ENCODE measurements at places on chromosomes 11 and 22.
A peak's percentile ranks its signal among the peaks of the same experiment; 100 is the strongest.

DNA sequence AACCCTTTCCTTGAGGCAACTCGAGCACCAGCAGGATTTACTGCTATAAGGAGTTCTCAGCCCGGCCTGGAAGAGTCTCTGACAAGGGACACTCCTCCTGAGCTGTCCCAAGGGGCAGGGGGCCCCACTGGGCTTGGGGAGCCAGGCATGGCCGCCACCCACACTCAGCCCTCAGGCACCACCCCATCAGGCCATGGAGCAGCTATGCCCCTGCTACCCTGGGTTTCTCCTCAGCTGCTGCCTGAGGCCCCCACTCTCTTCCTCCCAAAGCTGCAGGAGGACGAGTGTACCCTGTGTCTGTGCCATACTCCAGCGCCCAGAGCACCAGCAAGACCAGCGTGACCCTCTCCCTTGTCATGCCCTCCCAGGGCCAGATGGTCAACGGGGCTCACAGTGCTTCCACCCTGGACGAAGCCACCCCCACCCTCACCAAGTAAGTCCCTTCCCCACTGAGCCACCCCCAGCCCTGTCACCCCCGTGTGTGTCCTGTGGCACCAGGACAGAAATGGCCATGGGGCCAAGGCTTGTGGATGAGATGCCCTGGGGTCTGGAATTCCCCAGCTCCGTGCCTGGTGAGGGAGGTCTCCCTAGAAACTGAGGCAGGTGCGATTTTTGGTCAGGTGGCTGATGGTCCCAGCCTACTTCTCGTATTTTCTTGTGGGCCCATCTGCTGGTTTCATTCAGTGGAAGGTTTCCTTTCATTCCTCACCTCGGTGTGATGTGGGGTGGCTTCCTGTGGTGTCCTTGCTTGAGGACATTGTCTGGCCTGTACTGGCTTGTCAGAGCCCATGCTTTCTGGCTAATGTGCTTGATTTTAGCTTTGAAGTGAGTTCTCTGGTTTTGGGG, 28.4 kb downstream of the TAB1 start:
- DNase-seq, result no peak

- DNase-seq, result peak; percentile 70
Measured at GRCh38 chr11:790721-791564, 1.1 kb upstream of the CEND1 start.

DNA sequence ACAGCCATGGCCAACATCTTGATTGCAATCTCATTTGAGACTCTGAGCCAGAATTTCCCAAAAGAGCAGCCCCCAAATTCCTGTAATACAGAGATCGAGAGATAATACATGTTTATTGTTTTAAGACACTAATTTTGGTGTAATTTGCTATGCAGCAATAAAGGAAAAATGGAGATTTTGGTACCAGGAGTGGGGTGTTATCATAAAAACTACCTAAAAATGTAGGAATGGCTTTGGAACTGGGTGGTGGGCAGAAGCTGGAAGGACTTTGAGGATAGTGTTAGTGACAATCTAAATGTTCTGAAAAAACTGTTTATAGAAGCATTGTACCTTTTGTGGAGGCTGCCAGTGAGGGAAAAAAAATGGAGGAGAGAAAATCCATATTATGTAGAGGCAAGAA, 32.4 kb downstream of the C11orf96 start:
- DNase-seq, result no peak

DNA sequence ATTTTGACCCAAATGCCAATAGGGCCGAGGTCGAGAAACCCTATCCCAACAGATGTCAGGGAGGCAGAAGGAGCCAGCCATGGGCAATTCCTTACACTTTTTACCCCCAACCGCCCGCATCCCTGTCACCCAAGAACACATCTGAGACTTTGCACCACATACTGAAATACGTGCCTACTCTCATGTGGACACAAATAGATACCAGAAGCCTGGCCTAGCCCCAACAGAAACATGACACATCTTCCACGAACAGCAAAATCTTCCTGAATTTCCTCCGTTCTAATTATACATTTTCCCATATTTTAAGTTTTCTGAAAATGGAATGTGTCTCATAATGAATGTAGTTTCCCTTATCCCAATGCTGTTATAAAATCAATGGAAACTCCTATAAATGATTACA, 64.7 kb downstream of the SLC1A2 start:
- DNase-seq, result no peak

- DNase-seq, result peak; percentile 61
Measured at GRCh38 chr11:43573233-43573632, 107.3 kb upstream of the HSD17B12 start.

- DNase-seq, result no peak
Measured at GRCh38 chr11:45089251-45089650, 57.2 kb upstream of the PRDM11 start.
